CD4-positive, alpha-beta T cell treated with Interleukin-6 for 4 hours (primary cell): ENCODE measurements at places on chromosomes 7 and 10.
A peak's percentile ranks its signal among the peaks of the same experiment; 100 is the strongest.

- DNase-seq = no peak
These were observed 23.1 kb downstream of the GLRX3 start for GRCh38 chr10:130159192-130159794.

- DNase-seq = no peak
These were observed 41.6 kb downstream of the SLC16A9 start for GRCh38 chr10:59668096-59668495.

DNA sequence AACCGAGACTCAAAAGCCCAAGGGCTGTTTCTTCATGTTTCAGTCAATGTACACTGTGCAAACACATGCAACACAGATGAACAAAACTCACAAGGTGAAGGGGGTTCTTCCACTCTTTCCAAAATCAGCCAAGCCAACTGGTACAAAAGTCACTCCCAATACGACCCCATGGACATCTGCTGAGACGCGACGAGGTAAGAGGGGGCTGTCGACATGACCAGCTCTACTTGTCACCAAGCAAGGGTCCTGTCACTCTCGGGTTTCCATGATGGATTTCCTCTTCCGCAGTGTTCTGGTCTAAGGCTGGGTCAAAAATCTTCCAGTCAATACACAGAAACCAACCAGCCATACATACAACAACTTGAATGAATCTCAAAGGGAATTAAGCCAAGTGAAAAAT lies 37.8 kb downstream of the CTBP2 start:
- DNase-seq = no peak

DNA sequence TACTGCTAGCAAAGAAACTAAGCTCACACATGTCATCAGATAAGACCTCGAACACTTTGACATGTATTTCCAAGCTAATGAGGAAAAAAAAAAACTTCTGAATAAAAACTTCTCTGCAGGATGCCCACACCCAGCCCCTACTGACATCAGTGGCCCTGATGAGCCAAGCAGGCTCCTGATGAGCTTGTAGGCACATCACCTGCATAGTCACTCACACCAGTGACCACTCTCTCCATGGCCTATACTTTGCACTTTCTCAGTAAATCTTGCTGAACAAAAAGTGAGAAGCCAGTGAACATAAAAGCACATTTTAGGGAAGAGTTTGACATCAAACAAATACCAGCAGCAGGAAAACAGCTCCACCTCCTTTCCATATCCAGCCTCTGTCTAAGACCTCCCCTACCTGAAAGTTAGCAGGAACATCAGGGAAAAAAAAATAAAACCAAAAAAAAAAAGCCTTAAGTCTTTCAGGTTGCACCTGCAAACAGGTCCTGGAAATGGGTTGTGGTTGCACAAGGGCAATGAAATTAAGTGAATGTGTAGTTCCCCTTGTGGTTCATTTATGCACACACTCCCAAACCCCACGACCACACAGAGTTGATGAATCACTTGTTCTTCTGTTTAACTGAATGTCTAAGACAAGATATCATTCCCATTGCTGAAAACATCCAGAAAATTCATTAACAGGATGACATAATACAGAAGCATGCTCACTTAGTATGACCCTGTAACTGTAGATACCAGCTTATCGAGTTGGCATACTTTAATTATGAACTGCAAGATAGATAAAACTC lies 205.2 kb upstream of the PDE1C start:
- no peak for DNase-seq

GRCh38 chr7:142519079-142520078 lies 229.9 kb upstream of the PRSS1 start:
- DNase-seq = no peak

- no peak for DNase-seq
These were observed 41.9 kb downstream of the CREB3L2 start for GRCh38 chr7:137960020-137960419.

DNA sequence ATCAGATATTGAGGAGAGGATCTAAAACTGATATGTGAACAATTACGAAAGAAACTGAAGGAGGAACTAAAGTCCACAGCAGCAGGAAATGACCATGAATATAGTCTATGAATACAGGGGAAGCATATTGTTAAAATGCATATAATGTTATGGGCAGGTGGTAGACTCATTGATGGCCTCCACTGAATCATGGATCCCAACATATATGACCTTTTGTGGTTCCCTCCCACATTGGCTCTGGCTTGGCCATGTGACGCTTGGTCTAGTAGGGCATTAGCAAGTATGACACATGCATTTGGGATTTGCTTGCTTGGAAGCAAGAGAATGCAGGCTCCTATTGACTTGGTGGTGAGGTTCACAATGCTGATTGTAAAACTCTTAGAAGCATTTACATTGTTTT lies 55.2 kb upstream of the RAB18 start:
- no peak for DNase-seq

DNA sequence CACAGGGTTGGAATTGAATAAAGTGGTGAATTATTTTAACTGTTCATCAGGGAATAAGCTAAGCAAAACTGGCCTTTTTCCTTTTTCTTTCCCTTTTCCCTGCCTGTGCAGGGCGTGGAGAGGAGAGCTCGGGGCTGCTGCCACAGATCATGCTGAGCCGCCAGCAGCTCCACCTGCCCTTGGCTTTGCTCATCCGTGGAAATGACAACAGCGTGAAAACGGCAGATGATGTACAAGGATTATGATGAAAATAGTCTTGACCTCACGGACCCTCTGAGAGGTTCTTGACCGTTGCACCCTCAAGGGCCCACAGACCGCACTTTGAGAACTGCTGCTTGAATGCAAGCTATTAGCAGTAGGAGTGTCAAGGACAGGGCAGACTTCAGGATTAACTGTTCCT lies 10.6 kb downstream of the PPP2R2D start:
- DNase-seq = no peak

- DNase-seq = peak; percentile 61
These were observed 40.7 kb downstream of the TARP start for GRCh38 chr7:38232502-38233366.

DNA sequence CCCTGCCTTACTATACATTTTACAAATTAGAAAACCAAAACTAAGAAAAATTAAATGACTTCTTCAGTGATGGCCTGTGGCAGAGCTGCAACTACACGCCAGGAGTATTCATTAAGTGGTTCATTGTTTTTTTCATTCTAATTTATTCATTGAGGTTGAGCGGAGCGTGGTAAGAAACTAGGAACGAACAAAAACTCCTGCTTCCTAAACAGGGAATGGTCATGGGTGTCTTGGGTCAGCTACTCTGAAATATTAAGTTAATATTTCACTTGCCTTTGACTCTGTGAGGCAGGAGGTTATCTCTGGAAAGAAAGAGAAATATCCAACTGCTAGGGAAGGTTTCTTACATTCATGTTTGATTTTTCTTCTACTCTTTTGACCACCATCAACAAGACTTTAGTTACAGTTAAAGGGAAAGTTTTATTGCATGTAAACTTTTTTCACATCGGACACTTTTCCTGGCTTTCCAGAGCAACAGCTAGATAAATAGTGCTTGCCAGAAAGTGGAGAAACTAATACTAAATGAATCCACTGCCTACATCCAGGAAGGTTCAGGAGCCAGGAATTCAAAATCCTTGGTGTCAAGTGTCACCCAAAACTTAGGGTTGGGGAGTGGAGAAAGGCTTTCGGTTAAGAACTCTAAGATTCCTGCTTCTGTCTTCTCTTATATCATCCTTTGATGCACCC lies 896 bp upstream of the GNG11 start:
- no peak for DNase-seq

DNA sequence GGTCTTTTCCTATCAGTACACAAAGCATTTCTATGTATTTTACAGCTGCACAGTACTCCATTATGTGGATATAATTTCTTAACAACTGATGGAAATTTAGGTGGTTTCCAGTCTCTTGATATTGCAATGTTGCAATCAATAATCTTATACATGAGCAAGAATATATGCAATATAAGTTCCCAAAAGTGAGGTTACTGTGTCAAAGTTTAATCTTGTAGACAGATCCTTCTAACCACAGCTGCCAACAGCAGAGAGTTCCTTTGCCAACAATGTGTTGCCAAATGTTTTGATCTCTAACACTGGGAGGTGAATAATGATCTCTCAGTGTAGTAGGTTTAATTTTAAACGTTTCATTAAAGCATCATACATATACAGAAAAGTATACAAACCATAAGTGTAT lies 54.5 kb downstream of the CUL2 start:
- DNase-seq = no peak

DNA sequence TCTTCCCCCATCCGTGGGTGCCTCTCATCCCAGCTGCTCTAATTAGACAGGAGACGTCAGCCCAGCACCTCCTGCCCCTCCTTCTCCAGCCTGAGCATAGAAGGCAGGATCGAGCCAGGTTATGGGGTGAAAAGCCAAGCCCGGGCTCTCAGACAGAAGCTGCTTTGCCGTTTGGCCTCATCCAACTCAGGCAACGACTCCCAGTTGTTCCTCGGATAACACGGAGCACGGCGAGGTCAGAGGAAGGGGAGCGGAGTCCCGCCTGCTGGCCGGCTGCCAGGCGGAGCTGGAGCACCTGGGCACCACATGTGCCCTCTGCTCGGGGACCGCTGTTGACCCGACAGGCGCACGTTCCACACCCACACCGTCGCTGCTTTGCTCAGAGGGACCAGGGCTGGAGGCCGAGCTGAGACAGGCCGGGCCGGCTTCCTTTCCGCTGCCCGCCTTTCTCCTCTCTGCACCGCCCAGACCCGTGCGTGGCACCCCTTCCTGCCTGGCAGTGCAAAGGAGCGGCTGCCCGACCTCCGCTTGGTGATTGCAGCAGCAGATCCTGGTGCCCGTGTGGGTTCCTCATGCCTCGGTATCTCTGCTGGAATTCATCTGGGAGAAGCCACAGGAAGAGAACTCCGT lies 21.6 kb upstream of the UNCX start:
- DNase-seq = no peak

DNA sequence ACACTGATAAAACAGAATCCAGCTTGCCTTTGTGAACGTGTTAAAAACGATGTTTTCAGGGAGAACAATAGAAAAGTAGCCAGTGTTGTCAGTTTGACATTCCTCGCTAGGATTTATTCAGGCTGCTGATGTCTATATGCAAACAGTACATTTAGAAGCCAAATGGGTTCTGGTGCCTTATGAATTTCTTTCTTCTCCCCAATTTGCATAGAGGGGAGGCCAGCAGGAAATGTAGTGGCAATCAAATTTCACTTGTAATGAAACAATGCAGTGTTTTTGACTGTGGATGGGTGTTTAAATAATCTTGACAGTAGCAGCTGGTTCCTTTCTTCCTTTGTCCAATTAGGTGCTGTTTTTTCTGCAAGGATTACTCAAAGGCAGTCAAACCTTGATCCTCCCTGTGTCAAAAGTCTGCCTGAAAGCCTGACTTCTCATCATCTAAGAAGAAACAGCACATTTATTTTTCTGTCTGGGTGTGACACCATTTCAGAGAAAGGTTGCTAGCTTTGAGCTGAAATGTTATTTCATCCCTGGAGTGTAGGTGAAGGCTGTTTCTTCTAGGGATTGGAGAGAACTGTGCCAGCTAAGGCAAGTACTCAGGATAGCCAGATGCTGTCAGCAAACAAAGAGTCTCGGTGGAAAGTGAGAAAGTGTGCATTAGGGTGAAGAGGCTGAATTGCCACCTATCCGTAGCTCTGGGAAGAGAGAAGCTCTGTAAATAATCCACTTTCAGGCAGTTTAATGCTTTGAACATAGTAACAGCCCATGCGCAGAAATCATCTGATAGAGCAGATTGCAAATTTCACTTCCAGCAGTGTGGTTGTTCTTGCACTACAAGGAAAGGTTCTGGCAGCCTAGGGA lies 36.6 kb upstream of the ZNRF2 start:
- no peak for DNase-seq

DNA sequence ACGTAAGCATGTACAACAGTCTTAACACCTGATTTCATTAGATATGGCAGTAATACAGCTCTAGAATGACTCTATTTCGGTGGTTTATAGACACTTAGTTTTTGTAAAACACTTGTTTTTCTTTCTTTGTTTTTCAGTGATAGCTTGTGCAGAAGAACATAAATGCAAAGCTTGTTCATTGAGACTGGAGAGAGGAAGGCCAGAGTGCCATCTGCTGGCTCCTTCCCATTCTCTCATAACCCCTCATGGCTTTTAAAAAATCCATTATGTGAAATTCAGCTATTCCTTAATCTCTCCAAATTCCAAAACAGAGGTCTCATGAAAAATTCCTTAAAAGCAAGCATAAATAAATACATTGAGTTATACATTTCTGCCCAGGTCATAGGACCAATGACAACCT lies 76.3 kb downstream of the CACNB2 start:
- no peak for DNase-seq

DNA sequence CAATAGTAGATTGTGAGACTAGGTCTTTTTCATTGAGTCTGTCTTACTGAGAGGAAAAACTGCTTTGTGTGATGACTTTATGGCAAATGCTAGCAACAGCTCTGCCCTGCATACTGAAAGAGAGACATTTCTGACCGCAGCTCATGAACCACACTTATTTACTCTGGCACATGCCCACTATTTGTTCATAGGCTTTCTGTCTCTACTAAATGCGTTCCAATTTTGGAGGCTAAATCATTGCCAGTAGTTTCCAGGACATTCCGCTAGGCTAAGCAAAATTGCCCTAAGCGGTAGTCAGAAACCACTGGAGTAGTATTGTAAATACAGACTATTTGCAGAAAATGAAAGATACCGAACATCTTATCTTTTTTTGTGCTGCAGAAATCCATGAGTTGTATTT lies 55.6 kb upstream of the DLX6 start:
- DNase-seq = no peak

DNA sequence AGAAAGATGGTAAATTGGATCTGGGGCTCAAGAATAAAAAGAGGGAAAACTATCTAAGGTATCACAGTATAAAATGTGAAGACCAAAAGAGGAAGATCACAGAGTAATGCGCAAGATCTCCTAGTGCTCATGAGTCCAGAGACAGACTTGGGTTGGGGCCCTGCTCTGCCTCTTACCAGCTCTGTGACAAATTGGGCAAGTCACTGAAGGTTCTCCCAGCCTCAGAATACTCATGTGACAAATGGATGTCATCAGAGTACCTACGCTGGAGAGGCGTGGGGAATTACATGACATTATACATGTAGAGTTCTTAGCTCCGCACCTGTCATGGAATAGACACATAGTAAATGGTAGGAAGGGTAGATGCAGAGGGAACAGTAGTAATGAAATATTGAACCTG lies 124.4 kb downstream of the DOCK4 start:
- no peak for DNase-seq

DNA sequence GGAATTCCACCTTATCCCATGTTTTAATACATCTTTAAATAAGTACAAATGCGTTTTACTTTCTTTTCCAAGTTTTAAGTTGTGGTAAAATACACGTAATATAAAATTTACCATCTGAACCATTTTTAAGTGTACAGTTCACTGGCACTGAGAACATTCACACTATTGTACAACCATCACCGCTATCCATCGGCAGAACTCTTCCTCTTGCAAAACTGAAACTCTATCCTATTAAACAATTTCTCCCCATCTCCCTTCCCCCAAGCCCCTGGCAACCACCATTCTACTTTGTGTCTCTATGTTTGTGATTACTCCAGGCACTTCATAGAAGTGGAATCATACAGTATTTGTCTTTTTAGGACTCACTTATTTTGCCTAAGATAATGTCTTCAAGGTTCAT lies 33.8 kb downstream of the HIP1 start:
- DNase-seq = no peak
